ENCODE measurements at places on chromosomes 16 and 17. TPM values are rescaled to one million over a fixed set of nuclear protein-coding genes. Genes with fewer than 3 reads are reported as not detected.

The ZNF624 gene
- polyA plus RNA-seq: 2.7 TPM

The ESRP2 gene
- polyA plus RNA-seq: 0.36 TPM

The WSCD1 gene
- polyA plus RNA-seq: not detected

GRCh38 chr17:1995321-1995892, 29.7 kb downstream of the RTN4RL1 start:
- H3K27me3 ChIP-seq: peaks cover 3% of the 10 kb centered on the region
- no peak overlapping the region for H3K27ac ChIP-seq
- DNase-seq: no peak
- H3K4me3 ChIP-seq: no peak overlapping the region
- H3K4me1 ChIP-seq: no peaks in the 10 kb centered on the region

GRCh38 chr17:12673788-12674187, 8.1 kb downstream of the MYOCD start:
- H3K4me1 ChIP-seq: no peaks in the 10 kb centered on the region
- no peak overlapping the region for H3K4me3 ChIP-seq
- no peaks in the 10 kb centered on the region for H3K36me3 ChIP-seq
- no peaks in the 10 kb centered on the region for H3K27me3 ChIP-seq

- DNase-seq: no peak
- no peaks in the 10 kb centered on the region for H3K4me1 ChIP-seq
- no peak overlapping the region for H3K4me3 ChIP-seq
- H3K27me3 ChIP-seq: no peaks in the 10 kb centered on the region
- H3K36me3 ChIP-seq: no peaks in the 10 kb centered on the region
Observed at GRCh38 chr17:70654706-70655105, 485.4 kb downstream of the KCNJ2 start.

DNA sequence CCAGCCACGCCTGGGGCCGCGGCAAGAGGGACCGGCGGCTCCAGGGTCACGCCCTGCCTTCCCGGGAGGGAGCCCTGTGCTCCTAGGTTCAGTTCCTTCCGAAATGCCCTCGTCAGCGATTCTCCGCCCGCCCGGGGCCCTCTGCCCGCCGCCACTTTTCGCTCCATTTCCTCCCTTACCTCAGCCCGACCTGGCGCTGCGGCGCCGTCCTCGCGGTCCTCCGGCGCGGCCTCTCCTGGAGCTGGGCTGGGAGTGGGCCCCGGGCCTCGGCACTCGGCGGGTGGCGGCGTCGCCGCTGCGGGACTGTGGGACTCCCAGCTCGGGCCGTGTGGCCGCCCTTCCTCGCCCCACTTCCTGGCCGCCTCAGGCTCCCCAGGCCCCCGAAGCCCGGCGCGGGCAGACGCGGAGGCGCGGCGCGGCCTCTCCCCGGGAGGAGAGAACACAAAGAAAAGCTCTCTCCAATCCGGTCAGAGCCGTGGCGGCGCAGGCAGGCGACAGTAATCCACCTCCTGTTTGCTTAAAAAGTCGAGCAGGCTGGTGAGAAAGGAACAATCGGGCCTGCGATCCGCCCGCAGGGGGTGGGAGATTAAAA, 1.6 kb downstream of the BAHCC1 start:
- no peaks in the 10 kb centered on the region for H3K4me1 ChIP-seq
- peaks cover 57% of the 10 kb centered on the region for H3K27me3 ChIP-seq
- no peaks in the 10 kb centered on the region for H3K36me3 ChIP-seq
- no peak overlapping the region for H3K4me3 ChIP-seq
- H3K27ac ChIP-seq: no peak overlapping the region
- no peak for DNase-seq

DNA sequence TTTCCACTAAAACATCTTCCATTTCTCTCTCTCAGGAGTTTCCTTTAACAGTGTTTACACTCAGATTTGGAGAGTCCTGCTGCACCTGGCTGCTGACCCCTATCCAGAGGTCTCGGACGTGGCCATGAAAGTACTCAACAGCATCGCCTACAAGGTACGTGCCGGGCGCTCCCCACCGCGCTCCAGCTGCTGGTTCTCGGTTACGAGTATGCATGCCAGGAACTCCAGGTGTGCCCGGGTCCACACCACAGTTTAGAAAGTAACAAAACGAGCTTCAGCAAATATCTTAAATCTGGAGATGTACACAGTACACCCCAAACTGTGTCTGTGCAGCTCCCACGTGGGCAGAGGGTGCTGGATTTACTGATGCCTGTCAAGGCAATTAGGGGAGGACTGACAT, 82.9 kb upstream of the CHMP6 start:
- H3K36me3 ChIP-seq: peaks cover 7% of the 10 kb centered on the region
- no peak for DNase-seq
- no peak overlapping the region for H3K4me3 ChIP-seq
- H3K27ac ChIP-seq: peak overlapping the region; percentile 87

DNA sequence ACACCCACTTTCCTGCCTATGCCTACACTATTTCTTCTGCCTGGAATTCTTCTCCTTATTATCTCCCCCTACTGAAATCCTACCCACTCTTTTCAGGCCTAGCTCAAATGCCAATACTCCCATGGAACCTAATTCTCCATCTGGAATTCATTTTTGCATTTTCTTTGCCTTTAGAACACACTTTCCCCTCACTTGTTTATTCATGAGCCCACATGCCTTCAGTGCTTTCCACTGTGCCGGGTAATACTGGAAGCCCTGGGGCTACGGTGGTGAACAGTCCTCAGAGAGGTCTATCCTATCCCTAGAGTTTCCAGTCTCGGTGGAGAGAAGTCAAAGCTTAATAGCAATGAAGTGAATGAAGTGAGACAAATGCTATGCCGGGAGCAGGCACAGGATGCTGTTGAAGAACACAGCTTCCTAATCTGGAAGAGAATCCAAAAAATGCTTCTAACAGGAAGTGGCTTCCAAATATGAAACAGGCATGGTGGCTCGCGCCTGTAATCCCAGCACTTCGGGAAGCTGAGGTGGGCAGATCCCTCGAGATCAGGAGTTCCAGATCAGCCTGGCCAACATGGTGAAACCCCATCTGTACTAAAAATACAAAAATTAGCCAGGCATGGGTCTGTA, 322.4 kb downstream of the GRIN2A start:
- no peak for DNase-seq
- no peaks in the 10 kb centered on the region for H3K4me1 ChIP-seq

DNA sequence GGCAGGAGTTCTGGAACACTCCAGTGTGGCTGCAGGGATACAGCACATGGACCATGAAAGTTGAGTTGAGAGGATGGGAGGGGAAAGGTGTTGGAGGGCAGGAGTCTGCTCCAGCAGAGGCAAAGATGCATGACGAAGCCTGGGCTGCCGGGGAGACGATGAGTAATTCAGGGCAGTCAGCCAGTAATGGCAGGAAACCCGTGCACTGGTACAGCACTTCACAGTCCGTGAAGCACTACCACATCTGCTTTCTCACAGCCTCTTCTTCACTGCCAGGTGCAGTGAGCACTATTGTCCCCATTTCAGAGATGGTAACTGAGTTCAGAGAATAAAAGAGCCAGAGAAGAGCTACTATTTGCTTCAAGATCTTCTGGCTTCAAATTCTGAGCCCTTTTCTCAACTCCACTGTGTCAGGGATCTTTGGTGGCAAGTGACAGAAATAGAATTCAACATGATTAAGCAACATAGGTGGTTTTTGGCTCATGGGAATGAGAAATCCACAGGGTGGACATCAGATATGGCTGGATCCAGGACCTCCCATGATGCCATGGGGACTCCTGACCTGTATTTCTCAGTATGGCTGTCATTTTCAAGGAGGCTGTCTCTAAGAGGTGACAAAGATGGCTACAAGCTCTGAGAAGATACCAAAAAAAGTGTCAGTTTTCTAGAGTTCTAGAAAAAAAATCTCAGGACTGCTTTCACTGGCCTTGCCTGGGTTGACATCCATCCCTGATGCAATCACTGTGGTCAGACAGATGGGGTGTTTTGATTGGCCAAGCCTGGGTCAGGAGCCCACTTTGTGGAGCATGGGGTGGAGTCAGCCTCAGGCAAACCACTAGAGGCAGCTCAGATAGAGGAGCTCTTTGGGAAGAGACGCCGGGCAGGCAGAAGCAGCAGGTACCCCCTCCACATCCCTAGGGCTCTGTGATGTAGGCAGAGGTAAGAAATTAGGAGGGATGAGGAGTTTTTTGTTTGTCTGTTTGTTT, 24.7 kb downstream of the IL21R start:
- peak; percentile 93 for DNase-seq
- peak overlapping the region; percentile 66 for H3K4me3 ChIP-seq
- no peaks in the 10 kb centered on the region for H3K27me3 ChIP-seq
- peaks cover 81% of the 10 kb centered on the region for H3K4me1 ChIP-seq

DNA sequence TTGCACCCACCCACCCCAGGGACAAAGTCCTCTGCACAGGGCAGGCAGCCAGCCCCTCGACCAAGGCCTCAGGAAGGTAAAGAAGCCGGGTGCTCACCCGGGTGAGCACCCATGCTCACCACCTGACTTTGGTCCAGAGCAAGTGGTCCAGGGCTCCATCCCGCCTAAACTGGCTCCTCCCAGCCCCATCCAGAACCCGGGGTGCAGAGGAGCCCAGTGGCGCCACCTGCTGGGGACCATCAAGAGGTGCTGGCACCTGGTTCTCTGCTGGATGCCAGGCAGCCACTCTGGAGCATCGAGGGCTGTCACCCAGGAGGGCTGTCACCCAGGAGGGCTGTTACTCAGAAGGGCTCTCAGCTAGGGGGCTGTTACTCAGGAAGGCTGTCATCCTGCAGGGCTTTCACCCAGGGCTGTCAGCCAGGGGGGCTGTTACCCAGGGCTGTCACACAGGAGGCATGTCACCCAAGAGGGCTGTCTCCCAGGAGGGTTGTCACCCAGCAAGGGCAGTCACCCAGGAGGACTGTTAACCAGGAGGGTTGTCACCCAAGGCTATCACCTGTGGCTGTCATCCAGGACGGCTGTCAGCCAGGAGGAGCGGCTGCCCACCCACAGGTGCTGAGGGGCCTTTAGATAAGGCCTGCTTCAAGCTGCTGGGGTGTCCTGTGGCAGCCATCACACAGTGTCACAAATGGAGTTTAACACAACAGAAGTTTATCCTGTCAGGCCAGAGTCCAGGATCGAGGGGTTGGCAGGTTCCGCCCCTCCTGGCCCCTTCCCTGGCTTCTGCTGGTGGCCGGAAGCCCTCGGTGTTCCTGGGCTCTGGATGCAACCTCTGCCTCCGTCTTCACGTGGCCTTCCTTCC, 98.5 kb downstream of the TNFRSF13B start:
- no peak for DNase-seq
- H3K4me1 ChIP-seq: no peaks in the 10 kb centered on the region
- no peaks in the 10 kb centered on the region for H3K27me3 ChIP-seq
- H3K27ac ChIP-seq: no peak overlapping the region
- no peak overlapping the region for H3K4me3 ChIP-seq
- no peaks in the 10 kb centered on the region for H3K36me3 ChIP-seq

DNA sequence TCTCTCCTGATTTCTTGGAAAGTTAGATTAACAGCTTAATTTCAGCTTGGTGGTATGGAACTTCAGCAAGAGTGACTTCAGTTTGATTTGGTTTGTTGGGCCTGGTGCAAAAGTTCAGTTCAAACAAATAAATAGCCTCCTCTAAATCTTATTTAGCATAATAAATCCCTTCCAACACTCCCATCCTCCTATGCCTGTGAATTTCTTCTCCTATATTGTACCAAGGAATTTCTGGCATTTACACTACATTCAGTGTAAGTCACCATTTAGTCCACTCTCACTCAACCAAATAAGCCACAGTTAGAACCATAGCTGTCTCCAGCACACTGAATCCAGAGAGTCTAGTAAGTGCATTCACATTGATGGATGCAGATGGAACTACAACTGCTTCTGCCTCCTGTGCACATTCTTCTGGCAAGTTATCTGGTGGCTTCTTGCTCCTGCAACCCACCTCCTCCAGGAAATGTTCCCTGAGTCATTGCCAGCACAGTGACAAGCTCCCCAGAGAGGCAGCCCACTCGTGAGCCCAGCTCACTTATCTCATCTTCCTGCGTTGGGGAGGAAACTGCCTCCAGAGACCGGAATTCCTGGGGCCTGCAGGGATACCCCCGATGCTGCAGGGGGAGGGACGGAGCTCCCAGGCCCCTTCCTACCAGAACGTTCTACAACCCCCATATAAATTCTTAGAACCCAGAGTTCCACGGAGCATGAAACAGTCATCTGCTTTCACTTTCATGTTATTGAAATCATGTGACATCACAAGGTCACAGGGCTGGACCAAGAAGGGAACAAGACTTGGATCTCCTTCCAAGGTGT, 318.3 kb downstream of the PHKB start:
- H3K27me3 ChIP-seq: no peaks in the 10 kb centered on the region
- DNase-seq: peak; percentile 5

DNA sequence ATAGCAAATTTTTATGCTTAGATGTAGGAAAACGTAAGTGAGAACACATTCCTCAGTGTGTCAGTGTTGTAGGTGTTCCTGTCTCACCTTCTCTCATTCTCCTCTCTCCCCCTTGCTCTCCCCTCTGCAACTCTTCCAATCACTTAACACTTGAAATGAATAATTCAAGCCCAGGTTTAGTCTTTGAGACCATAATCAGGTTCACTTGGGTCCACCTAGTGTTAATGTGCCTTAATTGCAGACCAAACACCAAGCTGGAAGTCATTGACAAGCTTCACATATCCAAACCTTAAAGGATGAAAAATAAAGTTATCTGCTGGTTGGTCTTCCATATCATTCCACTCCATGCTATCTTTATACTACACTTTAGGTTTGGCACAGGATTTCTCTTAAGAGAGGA, 37.0 kb downstream of the STXBP4 start:
- no peak for DNase-seq
- no peaks in the 10 kb centered on the region for H3K4me1 ChIP-seq
- no peaks in the 10 kb centered on the region for H3K27me3 ChIP-seq
- H3K4me3 ChIP-seq: no peak overlapping the region
- no peak overlapping the region for H3K27ac ChIP-seq

DNA sequence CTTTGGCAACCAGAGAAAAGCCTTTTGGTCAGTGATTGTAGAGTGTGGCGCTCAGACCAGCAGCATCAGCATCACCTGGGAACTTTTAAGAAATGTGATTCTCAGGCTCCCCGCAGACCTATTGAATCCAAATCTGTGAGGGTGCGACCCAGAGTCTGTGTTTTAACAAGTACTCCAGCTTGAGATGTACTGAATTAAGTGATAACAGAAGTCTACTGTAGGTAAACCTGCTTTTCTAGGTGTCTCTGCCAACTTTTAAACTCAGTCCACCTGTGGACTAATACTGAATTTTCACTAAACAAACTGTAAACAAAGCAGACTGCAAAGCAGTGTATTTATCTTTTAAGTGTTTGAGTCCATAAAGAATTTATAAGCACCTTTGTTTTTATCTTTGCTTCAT, 43.6 kb downstream of the NUP93 start:
- no peaks in the 10 kb centered on the region for H3K36me3 ChIP-seq
- H3K27ac ChIP-seq: no peak overlapping the region
- H3K4me3 ChIP-seq: no peak overlapping the region

GRCh38 chr17:60398227-60398959, 6.5 kb upstream of the USP32 start:
- peak overlapping the region; percentile 49 for H3K27ac ChIP-seq
- peaks cover 7% of the 10 kb centered on the region for H3K4me1 ChIP-seq
- H3K36me3 ChIP-seq: no peaks in the 10 kb centered on the region
- DNase-seq: peak; percentile 71

GRCh38 chr16:31696968-31697743, 169.5 kb downstream of the AHSP start:
- no peak overlapping the region for H3K4me3 ChIP-seq
- H3K27me3 ChIP-seq: no peaks in the 10 kb centered on the region
- no peaks in the 10 kb centered on the region for H3K36me3 ChIP-seq

- no peak overlapping the region for H3K27ac ChIP-seq
- no peak overlapping the region for H3K4me3 ChIP-seq
- H3K4me1 ChIP-seq: no peaks in the 10 kb centered on the region
- no peaks in the 10 kb centered on the region for H3K36me3 ChIP-seq
Observed at GRCh38 chr16:55832425-55832772, 497 bp downstream of the CES1 start.

GRCh38 chr17:78374631-78375274, 3.7 kb upstream of the PGS1 start:
- peaks cover 11% of the 10 kb centered on the region for H3K4me1 ChIP-seq
- no peak for DNase-seq
- H3K27me3 ChIP-seq: no peaks in the 10 kb centered on the region
- H3K4me3 ChIP-seq: no peak overlapping the region
